ENCODE measurements at places on chromosomes 11 and 22.

- no peak for DNase-seq
Measured at GRCh38 chr11:68652683-68653156, 31.6 kb upstream of the GAL start.

- DNase-seq = no peak
Measured at GRCh38 chr22:50306753-50307749, at the start of gene PLXNB2. PLXNB2 (minus strand) TSS chr22:50307646; CDS start chr22:50290584, 17,062 bp downstream.

DNA sequence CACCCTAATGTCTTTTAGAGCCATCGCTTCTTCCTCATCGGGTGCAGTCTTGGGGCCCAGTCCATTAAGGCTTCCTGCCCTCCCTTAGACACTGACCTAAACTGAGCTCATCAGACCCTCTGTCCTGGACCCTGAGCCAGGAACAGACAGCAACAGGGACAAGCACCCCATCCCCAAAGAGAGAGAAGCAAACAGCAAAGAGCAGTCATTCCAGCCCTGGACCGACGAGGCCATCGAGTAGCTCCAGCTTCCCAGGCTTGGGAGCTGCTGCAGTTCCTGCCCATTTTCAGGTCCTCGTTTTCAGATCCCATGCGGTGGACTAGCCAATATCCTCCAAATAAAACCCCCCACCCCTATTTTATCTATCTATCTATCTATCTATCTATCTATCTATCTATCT is 25.8 kb upstream of the CACNG2 start:
- no peak for DNase-seq

GRCh38 chr11:41579546-41579945 is 120.1 kb upstream of the LRRC4C start:
- DNase-seq = no peak

DNA sequence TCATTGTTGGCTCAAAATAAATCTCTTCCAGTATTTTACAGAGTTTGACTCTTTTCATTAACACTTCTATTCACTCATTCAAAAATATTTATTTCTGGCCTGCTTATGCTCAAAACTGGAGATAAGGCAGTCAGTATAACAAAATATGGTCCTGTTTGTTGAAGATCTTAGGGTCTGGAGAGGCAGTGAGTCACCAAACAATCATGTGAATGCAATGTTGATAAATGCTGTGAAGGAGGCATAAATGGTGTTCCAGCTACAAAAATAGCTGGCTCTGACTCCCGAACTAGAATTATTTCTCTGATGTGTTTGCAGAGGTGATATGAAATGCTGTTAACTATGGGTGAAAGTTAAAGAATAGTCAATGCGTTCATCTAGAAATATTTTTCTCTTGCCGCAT is 390.6 kb downstream of the AASDHPPT start:
- DNase-seq = no peak

DNA sequence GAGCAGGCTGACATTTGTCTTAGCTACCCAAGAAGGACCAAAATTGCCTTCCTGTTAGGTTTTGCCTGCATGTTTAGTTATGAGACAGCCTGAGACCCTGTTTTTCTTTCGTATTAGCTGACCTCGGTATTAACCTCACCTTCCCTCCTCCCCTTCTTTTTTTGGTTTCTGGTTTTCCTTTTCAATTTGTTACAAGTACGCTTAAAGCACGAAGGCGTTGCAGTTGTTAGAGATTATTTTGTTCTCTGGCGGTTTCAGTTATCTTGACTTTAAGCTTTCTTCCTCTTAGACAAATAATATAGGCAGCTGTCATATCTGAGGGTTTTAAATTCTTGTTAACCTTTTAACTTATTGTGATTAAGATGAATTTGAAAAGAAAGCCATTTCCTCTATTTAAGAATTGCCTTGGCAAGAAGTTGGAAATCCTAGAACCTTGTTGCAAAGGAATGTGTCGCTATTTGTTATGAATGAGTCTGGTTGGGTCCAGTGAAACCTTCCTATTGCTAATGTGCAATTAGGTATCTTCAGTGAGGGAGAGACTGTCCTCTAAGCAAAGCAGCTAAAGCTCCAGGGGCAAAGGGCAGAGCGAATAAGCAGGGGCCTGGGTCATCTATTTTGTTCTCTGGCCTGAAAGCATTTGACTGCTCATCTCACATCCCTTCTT is 45.7 kb downstream of the PACS1 start:
- DNase-seq = no peak

DNA sequence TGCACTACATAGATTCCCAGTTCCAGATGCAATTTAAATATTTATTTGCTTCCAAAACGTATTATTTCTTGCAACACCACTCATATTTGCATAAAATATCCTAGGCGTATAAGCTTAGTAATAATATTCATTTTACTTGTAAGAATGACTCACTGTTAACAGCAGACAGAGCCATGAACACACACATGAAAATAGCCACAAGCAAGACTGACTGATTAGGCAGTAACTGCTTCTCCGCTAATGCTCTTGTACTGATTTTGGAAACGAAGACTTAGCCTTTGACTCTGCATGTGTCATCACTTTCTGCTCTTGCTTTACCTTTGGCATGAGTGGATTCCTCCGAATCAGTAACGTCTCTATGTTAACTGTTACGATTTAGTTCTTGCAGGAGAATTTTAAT is 6.0 kb downstream of the OR10Q1 start:
- no peak for DNase-seq

DNA sequence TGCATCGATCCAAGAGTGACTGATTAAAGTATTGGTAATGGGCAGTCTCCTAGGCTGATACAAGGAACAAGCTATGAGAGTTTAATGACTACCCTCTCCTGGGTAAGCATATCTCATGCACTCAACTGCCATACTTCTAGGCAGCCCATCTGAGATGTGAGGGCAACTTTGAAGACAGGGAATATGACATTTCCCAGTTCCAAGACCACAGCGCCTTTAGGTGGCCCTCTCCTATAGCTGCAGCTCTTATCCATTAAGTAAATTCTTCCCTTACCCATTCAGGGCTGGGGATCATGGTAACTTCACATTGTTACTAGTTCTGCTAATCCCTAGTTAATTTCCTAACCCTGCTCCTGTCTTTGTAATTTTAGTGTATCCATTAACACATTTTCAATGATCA is 157.3 kb upstream of the CTSC start:
- no peak for DNase-seq

DNA sequence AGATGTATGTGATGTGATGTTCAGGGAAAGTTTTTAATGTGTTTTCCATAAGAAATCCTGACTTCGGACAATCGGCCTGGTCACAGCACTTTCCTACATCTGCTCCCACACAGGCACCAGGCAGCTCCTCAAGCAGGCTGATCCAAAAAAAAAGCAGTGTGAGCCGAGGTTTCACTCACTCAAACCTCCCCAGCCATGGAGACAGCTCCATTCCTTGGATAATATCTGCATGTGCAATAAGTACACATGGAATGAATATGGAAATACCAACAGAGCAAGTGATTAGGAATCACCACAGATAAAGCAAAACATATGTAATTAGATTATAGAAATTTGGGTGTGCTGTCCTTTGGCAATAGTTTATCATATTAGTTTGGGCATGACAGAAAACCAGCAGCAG is 88.8 kb upstream of the API5 start:
- no peak for DNase-seq

DNA sequence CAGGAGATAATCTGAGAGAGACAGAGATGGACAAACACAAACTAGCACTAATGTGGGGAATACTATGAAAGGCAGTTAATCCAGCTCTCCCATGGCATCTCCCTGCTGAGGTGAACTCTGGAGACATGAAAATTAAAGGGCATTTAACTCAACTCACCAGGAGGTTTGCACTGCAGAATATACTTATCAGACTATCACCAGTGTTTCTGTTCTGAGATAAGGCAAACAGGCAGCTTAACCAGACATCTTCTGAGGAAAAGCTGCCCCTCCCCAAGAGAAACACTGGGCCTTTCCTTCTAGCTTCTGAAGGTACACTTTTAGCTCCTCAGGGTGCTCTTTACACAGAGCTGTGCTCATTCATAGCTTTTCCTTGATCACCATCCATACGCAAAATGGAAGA is 85.5 kb downstream of the AMBRA1 start:
- no peak for DNase-seq

Data from stimulated activated CD8-positive, alpha-beta memory T cell treated with anti-CD3 and anti-CD28 coated beads, Interleukin-4, amount 100 ng/mL, for 24 hours (primary cell).